ENCODE measurements at places on chromosomes 3 and 15. TPM values are rescaled to one million over a fixed set of nuclear protein-coding genes. Genes with fewer than 3 reads are reported as not detected.
A peak's percentile ranks its signal among the peaks of the same experiment; 100 is the strongest.

Gene MED12L
- total RNA-seq, result 16.6 TPM

Gene RBM15B
- 58.7 TPM for total RNA-seq

Gene SLC22A13
- 0.13 TPM for total RNA-seq

Gene PRICKLE2
- 8.2 TPM for total RNA-seq

Gene RASL12
- 27.2 TPM for total RNA-seq

Gene RAD51
- 58.1 TPM for total RNA-seq

GRCh38 chr3:138587374-138587773, 6.7 kb downstream of the CEP70 start:
- H3K4me1 ChIP-seq, result no peaks in the 10 kb centered on the region
- H3K4me3 ChIP-seq, result no peak overlapping the region
- no peak overlapping the region for H3K27ac ChIP-seq
- H3K27me3 ChIP-seq, result no peaks in the 10 kb centered on the region
- DNase-seq, result no peak
- peaks cover 76% of the 10 kb centered on the region for H3K36me3 ChIP-seq

- H3K4me3 ChIP-seq, result no peak overlapping the region
- DNase-seq, result no peak
- H3K27me3 ChIP-seq, result no peaks in the 10 kb centered on the region
These were observed 46.2 kb downstream of the CMTM7 start for GRCh38 chr3:32437896-32438295.

DNA sequence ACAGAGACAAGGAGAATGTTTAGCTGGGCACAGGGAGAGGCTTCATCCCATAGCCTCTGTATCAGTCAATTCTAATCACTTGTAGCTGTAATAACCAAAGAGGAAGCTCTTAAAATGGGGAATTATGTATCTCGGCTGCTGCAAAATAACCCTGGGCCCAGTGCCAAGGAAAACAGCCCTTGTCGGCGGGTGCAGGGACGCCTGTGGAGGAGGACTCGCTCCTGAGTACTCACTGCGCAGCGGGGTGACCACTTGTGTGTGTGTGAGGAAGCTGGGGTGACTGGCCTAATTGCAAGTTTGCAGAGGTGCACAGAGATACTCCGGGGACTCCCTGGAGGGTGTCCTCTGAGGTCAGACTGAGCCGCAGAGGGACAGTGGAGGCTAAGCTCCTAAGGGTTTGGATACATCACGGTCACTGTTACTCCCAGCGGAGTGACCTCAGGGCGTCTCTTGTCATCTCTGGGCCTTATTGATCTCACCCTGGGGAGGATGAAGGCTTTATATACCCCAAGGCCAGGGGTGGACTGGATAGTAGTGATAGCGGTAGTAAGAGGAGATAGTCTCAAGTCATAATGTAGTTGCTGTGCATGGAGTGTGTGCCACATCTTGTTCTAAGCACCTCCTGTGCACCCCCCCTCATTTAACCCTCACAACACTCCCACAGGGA, 37.2 kb downstream of the SLC6A6 start:
- DNase-seq, result no peak
- no peaks in the 10 kb centered on the region for H3K27me3 ChIP-seq
- H3K4me3 ChIP-seq, result no peak overlapping the region
- H3K27ac ChIP-seq, result no peak overlapping the region
- no peaks in the 10 kb centered on the region for H3K4me1 ChIP-seq
- H3K36me3 ChIP-seq, result peaks cover 4% of the 10 kb centered on the region

DNA sequence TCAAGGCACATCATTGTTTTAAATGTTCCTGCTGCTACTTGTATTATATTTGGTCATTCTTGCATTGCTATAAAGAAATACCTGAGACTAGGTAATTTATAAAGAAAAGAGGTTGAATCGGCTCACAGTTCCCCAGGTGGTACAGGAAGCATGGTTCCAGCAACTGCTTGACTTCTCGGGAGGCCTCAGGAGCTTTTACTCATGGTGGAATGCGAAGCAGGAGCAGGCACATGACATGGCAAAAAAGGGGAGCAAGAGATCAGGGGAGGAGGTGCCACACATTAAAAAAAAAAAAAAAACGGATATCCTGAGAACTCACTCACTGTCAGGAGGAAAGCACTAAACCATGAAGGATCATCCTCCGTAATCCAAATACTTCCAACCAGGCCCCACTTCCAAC, 286.9 kb upstream of the PLSCR5 start:
- H3K27ac ChIP-seq, result no peak overlapping the region
- DNase-seq, result peak; percentile 54
- no peak overlapping the region for H3K4me3 ChIP-seq
- no peaks in the 10 kb centered on the region for H3K27me3 ChIP-seq
- no peaks in the 10 kb centered on the region for H3K4me1 ChIP-seq

DNA sequence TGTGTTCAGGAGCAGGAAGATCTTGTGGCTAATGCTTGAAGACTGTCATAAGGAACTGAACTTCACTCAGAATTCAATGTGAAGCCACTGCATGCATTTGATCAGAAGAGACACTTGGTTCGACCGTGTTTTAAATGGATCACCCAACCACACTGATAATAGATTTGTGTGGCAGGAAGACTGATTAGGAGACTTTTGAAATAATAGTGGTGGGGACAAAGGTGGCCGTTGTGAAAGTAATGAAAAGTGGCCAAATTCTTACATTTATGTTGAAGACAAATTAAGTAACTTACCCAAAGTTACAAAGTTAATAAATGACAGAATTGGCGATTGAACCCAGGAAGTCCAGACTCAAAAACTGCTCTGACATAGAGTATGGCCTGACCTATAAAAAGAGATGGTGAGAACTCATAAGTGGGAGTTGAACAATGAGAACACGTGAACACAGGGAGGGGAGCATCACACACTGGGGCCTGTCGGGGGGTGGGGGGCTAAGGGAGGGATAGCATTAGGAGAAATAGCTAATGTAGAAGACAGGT, 286.9 kb upstream of the DNAJC19 start:
- no peak overlapping the region for H3K27ac ChIP-seq
- no peak overlapping the region for H3K4me3 ChIP-seq
- DNase-seq, result no peak
- H3K4me1 ChIP-seq, result no peaks in the 10 kb centered on the region
- no peaks in the 10 kb centered on the region for H3K27me3 ChIP-seq

DNA sequence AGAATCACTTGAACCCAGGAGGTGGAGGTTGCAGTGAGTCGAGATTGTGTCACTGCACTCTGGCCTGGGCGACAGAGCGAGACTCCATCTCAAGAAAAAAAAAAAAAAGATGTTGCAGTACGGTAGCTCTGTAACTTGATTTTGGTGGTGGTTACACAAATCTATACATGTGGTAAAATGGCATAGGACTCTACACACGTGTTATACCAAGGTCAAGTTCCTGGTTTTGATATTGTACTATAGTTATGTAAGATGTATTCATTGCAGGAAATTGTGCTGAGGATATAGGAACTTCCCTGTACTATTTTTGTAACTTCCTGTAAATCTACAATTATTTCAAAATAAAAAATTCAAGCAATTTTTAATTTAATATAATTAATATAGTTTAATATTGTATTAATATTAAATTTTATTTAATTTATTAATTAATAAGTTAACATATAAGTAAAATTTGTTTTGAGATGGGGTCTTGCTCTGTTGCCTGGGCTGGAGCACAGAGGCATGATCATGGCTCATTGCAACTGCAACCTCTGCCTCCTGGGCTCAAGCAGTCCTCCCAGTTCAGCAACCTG, 9.9 kb downstream of the MYD88 start:
- no peak for DNase-seq
- H3K36me3 ChIP-seq, result no peaks in the 10 kb centered on the region
- no peak overlapping the region for H3K4me3 ChIP-seq
- H3K27ac ChIP-seq, result no peak overlapping the region

DNA sequence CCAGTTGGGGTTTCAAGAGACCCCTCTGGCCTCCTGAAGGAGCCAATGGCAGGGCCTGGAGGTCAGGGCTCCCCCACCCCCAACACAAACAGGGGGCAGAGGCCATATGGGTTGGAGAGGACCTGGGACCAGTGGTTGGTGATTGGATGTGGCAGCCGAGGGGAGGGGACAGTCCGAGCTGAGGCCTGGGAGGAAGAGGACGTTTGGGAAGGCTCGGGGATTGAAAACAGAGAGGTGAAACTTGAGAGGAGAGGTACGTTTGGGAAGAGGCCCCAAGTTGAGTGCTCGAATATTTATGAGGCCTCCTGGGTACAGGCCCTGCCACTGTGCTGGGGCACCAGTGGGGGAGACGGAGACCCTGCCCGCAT, 53.7 kb downstream of the DNAJB8 start:
- peaks cover 12% of the 10 kb centered on the region for H3K4me1 ChIP-seq
- no peaks in the 10 kb centered on the region for H3K27me3 ChIP-seq
- H3K36me3 ChIP-seq, result no peaks in the 10 kb centered on the region
- H3K4me3 ChIP-seq, result no peak overlapping the region
- no peak overlapping the region for H3K27ac ChIP-seq

- DNase-seq, result no peak
- H3K27ac ChIP-seq, result no peak overlapping the region
These were observed 1345.6 kb downstream of the NSUN3 start for GRCh38 chr3:95408464-95408862.

GRCh38 chr3:75906555-75907112, 121.3 kb upstream of the ZNF717 start:
- peak overlapping the region; percentile 84 for H3K4me3 ChIP-seq
- DNase-seq, result peak; percentile 94
- H3K27me3 ChIP-seq, result peaks cover 12% of the 10 kb centered on the region
- H3K27ac ChIP-seq, result no peak overlapping the region
- H3K36me3 ChIP-seq, result no peaks in the 10 kb centered on the region

DNA sequence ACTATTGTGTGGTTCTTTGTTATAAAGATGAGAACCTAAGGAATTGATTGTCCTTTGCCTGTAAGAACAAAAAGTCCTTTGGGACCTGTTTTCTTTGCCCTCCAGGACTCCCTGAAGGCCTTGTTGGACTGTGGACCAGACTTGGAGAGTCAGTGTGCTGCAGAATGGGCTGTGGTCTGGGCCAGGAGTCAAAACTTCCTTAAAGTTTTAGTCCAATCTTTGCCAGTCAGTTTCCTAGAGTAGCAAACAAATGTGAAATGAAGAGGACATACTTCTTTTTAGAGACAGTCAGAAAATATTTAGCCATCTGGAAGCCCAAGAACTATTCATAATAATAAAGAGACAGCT, 45.4 kb downstream of the PDE8A start:
- H3K27ac ChIP-seq, result no peak overlapping the region
- no peak for DNase-seq
- H3K36me3 ChIP-seq, result no peaks in the 10 kb centered on the region
- peaks cover 20% of the 10 kb centered on the region for H3K4me1 ChIP-seq
- H3K4me3 ChIP-seq, result no peak overlapping the region

DNA sequence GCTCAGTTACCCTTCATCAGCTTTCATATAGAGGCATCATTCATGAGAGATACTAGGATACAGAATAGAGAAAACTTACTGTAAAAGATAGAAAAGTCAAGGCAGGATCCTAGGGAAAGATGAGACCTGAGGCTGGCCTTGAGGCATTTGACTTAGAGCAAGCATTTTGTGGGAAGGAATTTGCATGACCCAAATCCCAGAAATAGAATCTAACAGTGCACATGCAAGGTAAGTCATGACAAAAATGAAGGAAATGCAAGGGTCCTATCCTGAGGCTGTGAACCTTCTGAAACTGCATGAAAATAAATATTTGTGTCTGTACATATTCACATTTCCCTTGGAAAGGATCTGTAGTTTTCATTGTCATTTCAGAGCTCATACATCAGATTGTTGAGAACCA, 122.3 kb downstream of the HCN4 start:
- H3K4me1 ChIP-seq, result no peaks in the 10 kb centered on the region
- H3K36me3 ChIP-seq, result peaks cover 58% of the 10 kb centered on the region
- H3K27me3 ChIP-seq, result no peaks in the 10 kb centered on the region
- no peak overlapping the region for H3K27ac ChIP-seq
- H3K4me3 ChIP-seq, result no peak overlapping the region

DNA sequence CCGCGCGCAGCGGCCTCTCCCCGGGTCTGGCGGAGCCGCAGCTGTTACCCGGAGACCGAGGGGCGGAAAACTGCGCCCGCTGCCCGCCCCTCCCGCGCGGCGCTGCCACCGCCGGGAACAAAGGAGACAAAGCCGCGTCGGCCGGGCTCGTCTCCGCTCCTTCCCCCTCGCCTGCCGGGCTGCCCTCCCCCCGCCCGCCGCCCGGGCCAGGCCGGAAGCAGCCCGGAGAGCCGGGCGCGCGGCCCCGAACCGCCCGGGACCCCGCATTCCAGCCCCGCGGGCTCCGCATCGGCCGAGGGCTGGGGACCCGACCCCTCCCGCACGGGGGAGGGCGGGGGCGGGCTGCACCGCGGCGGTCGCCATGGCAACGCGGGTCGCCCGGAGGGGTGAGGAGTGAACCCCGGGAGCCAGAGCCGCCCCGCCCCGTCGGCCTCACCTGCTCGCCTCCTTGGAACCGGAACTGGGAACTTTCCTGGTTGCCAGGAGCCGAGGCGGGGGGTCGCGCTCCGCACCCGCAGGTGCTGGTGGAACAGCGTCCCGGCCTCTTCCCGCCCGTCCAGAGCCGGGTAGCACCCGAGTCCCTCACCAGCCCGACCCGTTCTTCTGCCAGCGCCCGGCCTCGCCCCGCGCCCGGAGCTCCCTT, 448 bp downstream of the PLXNB1 start:
- H3K27me3 ChIP-seq, result no peaks in the 10 kb centered on the region
- H3K36me3 ChIP-seq, result peaks cover 30% of the 10 kb centered on the region
- H3K27ac ChIP-seq, result peak overlapping the region; percentile 99
- peak; percentile 90 for DNase-seq

Data from endodermal cell (in vitro differentiated cells).